ENCODE measurements at places on chromosomes 6 and 20.
A peak's percentile ranks its signal among the peaks of the same experiment; 100 is the strongest.

DNA sequence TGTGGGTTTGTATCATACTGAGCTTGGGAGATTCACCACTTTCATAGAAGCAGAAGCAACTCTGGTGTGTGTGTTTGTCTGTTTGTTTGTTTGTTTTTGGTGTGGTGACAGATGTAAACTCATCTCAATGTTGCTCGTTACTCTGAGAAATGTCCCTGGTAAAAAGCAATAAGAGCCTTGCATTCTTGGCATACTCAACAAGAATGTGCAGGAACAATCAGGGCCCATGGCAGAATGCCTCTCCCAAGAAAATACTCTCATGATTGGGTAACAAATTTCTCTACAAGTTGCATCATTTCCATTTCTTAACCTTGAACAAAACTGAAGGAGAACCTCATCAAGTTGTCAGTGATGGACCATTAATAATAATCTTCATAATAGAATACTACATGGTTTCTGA lies 43.0 kb upstream of the PKHD1 start:
- no peak for DNase-seq

- DNase-seq = no peak
Observed at GRCh38 chr6:17494919-17495318, 101.5 kb downstream of the CAP2 start.

- DNase-seq = no peak
Observed at GRCh38 chr6:98932381-98932780, 15.4 kb downstream of the FBXL4 start.

GRCh38 chr20:48736231-48736630 lies 91.6 kb downstream of the PREX1 start:
- DNase-seq = no peak

DNA sequence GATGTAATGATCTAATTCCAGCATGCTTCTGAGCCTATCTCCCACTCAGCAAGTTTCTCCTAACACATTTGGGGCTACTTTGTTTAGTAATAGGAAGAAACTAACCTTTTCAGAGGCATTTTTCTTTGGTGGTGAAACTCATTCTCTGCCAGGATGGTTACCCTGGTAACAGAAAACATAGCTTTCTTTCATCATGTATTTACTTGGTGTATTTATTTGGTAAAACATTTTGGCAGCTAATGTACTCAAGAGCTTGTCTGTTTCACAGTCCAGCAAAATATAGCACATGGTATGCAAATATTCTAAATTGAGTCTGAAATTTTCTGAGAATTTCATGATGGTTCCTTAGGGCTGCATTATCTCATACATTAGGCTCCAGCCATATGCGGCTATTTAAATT lies 100.0 kb downstream of the SLC35B3 start:
- DNase-seq = no peak

GRCh38 chr6:170445487-170445886 lies 107.6 kb downstream of the PSMB1 start:
- DNase-seq = no peak

GRCh38 chr6:84553527-84553926 lies 210.9 kb downstream of the TBX18 start:
- no peak for DNase-seq

DNA sequence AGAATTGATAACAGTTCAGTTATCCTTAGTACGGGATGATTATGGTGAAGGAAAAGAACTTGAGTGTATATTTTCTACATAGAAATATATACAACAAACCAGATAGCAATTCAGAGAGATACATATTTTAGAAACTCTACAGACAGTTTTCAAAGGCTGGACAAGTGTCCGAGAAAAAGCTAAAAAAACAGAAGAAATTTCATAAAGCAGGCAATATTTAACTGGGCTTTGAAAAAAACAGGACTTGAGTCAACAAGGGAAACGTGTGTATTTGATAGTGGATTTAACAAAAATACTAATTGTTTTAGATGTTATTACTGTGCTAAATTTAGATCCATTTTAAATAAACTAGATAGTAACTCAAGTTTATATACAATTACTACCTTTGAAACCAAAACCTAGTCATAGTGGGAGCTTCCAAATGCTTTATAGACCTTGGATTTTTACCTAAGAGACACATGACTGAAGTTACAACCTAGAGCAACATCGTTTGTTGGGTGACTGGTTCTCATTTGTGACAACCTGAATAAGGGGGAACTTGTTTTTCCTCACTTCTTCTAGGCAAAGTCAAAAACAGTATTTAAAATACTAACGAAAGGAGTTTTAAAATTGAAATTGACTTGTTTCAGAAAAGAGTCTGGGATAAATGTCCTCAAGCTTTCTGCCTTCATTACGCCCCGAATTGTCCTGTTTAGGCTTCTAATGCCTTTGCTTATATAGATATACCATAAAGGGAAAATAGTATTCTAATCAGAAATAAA lies 116.7 kb upstream of the PRSS16 start:
- DNase-seq = no peak

GRCh38 chr6:133590814-133591213 lies 298.1 kb upstream of the TCF21 start:
- DNase-seq = no peak

DNA sequence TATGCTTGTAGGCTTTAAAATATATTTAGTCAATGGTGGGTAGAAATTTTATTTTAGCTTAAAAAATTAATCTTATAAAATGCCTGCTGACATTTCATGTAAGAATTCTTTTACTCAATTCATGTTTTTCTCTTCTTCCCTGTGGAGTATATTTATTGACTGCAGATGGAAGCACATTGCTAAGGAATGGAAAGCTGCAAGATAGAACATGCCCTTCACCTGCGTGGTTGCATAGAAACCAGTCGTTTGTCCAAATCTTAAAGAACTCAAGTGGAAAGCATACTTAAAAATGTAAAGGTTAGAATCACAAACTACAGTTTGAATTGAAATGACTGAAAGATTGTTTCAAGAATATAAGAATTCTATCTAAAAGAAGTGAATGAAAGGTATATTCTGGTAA lies 30.7 kb downstream of the C6orf163 start:
- DNase-seq = no peak

DNA sequence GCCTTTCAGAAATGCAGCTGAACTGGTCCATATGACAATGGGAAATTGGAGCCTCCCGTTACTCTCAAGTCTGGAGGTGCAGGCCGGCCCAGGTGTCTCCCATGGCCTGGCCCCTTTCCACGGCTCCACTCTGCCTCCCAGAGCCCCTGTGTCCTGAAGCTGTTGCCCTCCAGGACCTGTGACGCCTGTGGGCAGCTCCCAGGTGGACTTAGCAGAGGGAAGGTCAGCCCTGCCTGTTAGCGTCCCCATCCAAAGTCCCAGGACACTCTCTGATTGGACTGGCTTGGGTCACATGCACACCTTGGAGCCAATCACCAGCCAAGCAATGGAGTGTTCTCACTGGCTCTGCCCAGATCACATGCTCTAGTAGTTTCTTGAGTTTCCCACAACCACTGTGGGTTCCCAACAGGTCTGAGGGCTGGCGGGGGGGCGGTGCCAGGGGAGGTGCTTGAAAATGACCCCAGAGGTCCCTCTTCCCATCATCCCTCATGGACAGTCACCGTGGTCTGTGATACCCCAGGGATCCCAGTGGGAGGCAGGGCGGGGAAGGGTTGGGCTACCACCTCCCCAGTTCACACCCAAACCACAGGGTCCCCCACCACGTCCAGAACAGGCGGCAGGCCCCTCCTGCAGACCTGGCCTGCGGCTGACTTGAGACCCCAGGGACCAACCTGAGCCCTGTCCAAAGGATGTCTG lies 135.6 kb downstream of the TAF4 start:
- no peak for DNase-seq

- no peak for DNase-seq
Observed at GRCh38 chr6:12716298-12716916, at the start of gene PHACTR1. PHACTR1 (plus strand) TSS chr6:12716767.

GRCh38 chr20:49843139-49843538 lies 30.5 kb downstream of the SLC9A8 start:
- DNase-seq = no peak

DNA sequence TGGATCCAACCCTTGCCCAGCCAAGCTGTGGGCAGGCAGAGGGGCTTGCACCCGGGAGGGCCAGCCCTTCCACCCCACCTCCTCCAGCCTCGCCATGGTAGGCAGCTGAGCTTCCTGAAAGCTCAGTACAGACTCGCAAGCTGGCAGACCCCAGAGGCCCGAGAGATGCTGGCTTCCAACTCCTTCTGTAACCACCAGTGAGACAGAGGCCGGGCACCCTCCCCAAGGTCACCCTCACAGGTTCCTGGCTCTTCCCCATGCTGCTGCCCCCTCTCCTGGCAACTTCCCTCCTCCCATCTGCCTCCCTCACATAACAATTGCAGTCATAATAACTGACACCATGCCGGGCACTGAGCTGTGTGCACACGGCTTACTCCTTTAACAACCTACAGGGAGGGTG lies 26.2 kb upstream of the NOL4L start:
- DNase-seq = no peak

GRCh38 chr20:8389381-8390036 lies 257.4 kb downstream of the PLCB1 start:
- peak; percentile 18 for DNase-seq

GRCh38 chr6:129253727-129254126 lies 370.8 kb downstream of the LAMA2 start:
- DNase-seq = no peak

- DNase-seq = no peak
Observed at GRCh38 chr20:59819496-59820203, 113.8 kb downstream of the SYCP2 start.

DNA sequence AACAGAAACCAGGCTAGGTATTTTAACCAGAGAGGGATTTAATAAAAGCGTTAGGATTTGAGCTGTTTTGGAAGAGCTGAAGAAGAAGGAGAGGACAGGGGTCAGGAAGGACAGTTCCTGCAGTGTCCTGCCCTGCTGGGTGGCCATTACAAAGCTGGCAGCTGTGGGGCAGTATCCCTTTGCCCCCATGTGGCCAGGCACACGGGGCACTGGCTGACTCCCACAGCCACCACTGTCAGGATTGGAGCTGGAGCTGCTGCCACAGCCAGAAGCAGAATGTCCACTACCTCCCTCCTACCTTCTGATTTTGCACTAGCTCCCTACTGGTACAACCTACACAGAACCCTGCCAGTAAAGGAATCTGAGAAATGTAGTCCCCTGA lies 46.5 kb downstream of the SLC22A3 start:
- no peak for DNase-seq

- DNase-seq = no peak
Observed at GRCh38 chr20:771741-772464, 3.6 kb upstream of the SLC52A3 start.

GRCh38 chr6:158909938-158910337 lies 90.1 kb downstream of the RSPH3 start:
- DNase-seq = no peak

GRCh38 chr6:151089978-151090377 lies 149.8 kb upstream of the AKAP12 start:
- DNase-seq = no peak

- DNase-seq = no peak
Observed at GRCh38 chr6:10995114-10995707, 48.9 kb downstream of the ELOVL2 start.

GRCh38 chr20:63009988-63010769 lies 3.4 kb upstream of the BHLHE23 start:
- DNase-seq = peak; percentile 86

GRCh38 chr20:48724891-48725554 lies 102.8 kb downstream of the PREX1 start:
- DNase-seq = no peak

DNA sequence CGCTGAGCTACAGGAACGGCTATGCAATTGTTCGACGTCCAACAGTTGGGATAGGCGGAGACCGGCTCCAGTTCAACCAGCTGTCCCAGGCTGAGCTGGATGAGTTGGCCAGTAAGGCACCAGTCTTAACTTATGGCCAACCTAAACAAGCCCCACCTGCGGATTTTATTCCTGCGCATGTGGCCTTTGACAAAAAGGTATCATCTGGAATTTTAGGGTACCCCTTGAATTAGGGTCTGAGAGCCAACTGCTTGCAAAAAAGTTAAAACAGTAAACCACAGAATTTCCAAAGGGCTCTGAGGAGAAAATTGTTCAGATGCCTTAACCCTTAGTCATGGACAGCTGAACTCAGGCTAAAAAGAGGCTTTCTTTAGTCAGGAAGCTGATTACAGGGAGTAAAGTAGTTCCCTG lies 3.8 kb downstream of the EFHC1 start:
- DNase-seq = no peak

DNA sequence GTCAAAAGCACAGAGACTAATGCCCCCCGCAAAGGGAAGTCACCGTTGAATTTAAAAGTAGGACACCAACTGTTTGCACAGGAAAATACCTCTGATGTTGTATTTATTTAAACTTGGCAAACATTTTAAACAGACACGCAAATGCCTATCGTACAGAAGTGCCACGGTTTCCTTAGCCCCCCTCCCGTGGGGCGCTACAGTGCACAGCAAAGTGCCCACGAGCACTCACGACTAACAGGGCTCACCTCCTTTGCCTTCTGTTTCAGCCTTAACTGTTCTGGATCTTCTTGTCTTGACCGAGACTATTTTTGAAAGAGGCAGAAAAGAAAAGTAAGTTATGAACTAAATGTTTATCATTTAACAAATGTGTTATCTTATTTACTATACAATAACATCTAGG lies 67.8 kb downstream of the TAF4 start:
- no peak for DNase-seq

GRCh38 chr20:31678389-31679356 lies 41.0 kb downstream of the COX4I2 start:
- no peak for DNase-seq

DNA sequence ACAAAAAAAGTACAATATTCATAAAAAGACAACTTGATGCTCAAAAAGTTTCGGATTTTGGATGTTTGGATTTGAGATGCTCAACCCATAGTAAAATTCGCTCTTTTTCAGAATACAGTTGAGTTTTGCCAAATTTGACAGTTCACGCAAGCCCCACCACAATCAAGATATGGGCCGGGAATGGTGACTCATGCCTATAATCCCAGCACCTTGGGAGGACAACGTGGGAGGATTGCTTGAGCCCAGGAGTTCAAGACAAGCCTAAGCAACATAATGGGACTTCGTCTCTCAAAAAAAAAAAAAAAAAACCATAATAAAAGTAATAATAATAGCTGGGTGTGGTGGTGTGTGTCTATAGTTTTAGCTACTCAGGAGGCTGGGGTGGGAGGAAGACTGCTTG lies 51.3 kb downstream of the PHF20 start:
- DNase-seq = no peak

GRCh38 chr6:36523936-36524499 lies 23.3 kb downstream of the STK38 start:
- no peak for DNase-seq

DNA sequence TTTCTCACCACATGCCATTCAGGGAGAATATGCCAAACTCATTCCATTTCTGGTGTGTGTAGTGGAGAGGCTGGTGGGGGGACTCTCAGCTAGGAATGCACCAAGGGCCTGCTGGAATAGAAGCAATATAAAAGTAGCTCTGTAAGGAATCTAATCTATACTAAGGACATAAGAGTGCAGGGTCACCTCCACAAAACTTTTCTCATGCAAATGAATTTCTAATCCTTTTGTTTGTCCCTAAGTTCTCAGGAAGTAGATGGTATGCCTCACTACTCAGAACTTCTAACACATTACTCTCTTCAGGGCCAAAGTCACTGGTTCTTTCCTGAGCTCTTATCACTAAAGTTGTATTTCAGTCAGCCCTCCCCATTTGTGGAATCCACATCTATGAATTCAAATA lies 427.2 kb downstream of the C6orf118 start:
- no peak for DNase-seq
